ENCODE measurements at places on chromosomes 1 and 21.

DNA sequence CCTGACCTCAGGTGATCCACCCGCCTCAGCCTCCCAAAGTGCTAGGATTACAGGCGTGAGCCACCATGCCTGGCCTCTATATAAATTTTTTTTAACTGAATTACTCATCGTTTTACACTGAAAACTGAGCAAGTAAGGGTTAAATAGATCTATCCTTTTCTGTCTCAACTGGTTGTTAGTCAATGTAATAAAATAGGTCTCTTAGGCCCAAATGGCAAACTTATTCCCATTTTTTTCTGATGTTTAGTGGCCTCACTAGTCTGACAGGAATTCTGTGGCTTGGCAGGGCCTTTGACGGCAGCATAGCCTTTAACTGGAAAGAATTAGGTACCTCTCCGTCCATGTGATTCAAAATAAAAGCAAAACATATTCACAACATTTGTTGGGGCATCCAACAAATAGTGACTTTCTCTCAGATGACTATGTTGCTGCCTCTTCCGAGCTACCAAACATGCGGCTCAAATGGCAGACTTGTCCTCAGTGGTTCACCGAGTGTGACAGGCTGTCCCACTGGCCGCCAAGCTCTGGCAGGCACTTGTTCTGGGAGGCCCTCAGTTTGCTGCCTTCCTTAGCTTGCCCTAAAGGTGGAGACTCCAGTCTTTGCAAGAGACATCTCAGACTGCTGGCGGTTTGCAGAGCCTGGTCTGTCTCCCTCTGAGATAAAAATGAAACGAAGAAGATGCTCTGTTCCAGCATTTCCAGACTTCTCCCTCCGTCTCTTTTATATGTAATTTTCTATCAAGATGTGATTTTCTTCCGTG is 17.4 kb downstream of the ATP1A4 start:
- DNase-seq, result no peak

GRCh38 chr1:65813956-65814355 is 21.3 kb downstream of the PDE4B start:
- DNase-seq, result no peak

- DNase-seq, result peak; percentile 75
Observed at GRCh38 chr1:167722152-167722869, 529 bp downstream of the MPZL1 start.

DNA sequence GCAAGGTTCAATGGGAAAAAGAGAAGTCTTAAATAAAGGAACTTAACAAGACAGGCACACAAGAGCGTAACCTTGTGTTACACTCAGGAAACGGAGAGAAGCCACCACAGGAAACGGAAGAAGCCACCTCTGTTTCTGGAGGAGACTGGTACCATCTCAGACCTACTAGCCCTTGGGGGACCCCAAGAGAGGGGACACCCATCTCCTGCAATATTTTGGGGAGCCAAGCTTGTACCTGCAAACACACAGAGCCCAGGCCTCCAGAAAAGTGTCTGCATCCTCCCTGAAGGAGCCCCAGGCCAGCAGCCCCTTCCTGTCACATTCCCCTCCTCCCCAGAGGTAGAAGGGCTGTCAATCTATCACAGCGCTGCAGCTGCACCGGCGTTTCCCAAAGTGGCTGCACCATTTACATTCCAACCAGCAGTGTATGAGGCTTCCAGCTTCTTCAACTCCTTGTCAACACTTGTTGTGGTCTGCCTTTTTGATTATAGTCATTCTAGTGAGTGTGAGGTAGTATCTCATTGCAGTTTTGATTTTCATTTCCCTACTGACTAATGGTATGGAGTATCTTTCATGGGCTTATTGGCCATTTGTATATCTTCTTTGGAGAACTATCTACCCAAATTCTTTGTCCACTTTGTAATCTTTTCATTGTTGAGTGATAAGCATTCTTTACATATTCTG is 23.0 kb upstream of the PADI1 start:
- DNase-seq, result no peak

DNA sequence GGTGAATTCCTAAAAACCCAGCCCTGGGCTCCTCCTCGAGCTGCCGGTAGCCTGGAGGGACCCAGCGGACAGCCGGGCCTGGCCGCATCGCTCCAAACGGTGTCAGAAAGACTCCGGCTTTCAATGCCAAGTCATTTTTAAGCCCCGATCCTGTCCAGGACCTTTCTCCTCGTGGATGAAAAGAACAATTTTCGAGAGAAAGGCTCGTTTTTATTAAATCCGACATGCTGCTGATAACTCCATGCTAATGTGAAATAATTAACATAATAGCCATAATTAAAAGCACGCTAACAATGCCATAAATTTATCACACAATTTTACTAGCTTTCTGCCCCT is 4.6 kb upstream of the FOXD3 start:
- DNase-seq, result peak; percentile 67

GRCh38 chr1:226002667-226003501 is 3.7 kb upstream of the SDE2 start:
- peak; percentile 97 for DNase-seq

DNA sequence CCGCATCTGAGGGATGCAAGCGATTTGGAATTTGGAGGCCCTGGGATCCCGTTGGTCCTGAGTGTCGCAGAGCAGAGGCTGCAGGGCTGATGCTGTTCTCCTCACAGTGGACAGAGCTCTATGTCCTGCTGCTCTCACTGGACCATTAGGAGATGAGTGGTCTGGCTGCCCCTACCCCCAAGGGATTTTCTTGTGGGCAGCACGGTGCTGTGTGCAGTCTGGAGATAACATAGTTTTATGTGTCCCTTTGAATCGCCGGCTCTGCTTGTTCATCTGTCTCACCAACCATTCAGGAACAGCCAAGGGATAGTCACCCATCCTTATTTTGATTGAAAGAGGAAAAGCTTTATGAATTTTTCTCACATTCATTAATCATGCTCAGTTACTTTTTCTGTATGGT is 49.9 kb downstream of the CHRM3 start:
- no peak for DNase-seq

- DNase-seq, result no peak
Observed at GRCh38 chr1:186983327-186983726, 154.6 kb downstream of the PLA2G4A start.

GRCh38 chr1:53585565-53585964 is 126.4 kb downstream of the DMRTB1 start:
- no peak for DNase-seq

GRCh38 chr1:170388489-170388888 is 143.5 kb upstream of the GORAB start:
- no peak for DNase-seq

DNA sequence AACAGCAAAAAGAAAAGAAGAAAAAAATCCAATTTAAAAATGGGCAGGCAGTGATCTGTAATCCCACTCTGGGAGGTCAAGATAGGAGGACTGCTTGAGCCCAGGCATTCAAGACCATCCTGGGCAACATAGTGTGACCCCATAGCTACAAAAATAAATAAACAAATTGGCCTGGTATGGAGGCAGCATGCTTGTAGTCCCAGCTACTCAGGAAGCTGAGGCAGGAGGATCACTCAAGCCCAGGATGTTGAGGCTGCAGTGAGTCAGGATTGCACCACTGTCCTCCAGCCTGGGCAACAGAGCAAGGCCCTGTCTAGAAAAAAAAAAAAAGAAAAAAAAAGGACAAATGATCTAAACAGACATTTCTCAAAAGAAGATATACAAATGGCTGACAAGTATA is 99.6 kb downstream of the EIF4G3 start:
- DNase-seq, result no peak

DNA sequence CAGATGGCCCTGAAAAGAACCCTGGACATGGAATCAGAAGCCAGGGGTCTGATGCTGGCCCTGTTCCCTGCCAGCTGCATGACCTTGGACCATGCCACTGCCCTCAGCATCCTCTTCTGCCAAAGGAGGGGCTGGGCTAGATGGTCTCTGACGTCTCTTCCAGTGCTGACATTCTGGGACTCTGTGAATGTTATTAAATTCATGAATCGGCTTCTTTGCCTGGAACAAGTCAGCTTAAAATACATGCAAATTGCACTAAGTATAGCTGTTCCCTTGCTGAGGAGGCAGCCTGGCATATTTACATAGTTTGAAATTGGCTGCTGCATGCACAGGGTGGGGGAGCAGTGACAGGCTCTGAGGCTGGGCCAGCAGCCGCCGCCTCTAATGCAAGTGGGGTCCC is 23.8 kb downstream of the KCNA2 start:
- no peak for DNase-seq

- no peak for DNase-seq
Observed at GRCh38 chr1:228983661-228984060, 248.4 kb downstream of the RHOU start.

DNA sequence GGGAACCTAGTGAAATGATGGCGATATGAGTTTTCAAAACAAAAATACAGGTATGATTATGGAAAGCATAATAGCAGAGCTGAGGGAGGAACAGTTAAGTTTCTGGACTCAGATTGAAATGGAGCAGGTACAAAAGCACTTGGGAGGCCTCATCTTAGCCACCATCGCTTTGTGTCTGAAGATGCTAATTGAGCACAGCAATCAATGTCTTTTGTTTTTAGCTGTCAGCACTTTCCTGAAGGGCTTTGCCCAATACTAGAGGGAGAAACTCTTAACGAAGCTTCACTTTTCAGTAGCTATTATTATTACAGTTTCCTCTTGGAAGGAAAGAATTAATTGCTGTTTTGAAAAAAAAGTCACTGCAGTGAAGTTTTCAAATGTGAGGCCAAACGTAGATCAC is 348.7 kb downstream of the RWDD3 start:
- no peak for DNase-seq

DNA sequence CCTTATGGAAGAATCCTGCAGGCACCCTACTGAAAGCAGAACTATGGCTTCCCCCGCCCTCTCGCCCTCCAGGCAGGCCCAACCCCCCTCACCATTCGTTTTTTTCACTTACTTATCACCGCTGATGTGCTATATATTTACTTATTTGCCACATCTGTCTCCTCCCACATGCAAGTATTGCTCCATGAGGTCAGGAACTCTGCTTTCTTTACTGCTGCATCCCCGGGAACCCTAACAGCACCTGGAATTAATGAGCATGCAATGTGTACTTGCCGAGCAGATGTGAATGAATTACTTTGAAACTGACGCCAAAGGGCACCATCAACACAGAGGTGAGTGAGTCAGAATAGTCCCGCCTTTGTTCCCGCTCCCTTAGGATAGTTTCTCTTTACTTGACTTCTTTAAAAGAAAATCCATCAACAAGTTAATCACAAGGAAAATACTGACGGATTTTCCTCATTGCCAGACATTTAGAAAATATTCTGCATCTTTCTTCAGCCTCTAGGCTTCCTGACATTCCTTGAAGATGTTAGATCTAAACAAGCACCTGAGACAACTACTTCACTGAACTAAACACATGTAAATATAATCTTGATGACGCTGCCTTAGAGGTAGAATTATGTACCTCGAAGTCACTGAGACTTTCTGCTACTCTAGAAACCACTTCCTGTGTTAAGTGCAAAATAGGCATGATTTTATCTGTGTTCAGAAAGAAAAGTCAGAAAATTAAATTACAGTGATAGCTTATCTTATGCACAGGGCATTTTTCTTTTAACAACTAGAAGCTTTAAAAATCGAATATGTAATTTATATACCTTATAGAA is 17.5 kb upstream of the RAB4A start:
- peak; percentile 92 for DNase-seq

GRCh38 chr1:179742717-179743678 is at the start of gene FAM163A:
FAM163A (plus strand) TSS chr1:179743291; CDS start chr1:179813098, 69,807 bp downstream.
- peak; percentile 9 for DNase-seq

DNA sequence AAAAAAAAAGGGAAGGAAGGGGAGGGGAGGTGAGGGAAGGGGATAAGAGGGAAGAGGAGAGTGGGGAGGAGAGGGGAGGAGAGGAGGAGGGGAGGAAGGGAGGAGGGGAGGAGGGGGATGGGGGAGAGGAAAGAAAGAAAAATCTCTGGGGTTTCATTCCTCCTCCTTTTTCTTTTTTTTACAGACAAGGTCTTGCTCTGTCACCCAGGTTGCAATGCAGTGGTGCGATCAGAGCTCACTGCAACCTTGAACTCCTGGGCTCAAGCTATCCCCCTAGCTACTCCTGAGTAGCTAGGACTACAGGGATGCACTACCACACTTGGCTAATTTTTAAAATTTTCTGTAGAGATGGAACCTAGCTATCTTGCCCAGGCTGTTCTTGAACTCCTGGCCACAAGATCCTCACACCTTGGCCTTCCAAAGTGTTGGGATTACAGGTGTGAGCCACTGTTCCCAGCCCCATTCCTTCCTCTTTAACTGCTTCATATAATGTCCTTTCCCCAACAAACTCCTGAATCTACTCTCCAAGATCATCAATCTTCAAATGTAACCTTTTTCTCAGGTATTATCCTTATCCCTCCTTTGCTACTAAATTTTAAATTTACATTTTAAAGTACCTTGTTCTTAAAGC is 23.2 kb downstream of the GON4L start:
- no peak for DNase-seq

GRCh38 chr1:33099290-33100118 is 18.6 kb downstream of the AZIN2 start:
- no peak for DNase-seq

- no peak for DNase-seq
Observed at GRCh38 chr1:227223171-227223806, 95.0 kb downstream of the CDC42BPA start.

- DNase-seq, result no peak
Observed at GRCh38 chr1:235584973-235585372, 64.6 kb downstream of the GNG4 start.

- no peak for DNase-seq
Observed at GRCh38 chr1:8476006-8476405, 158.1 kb downstream of the SLC45A1 start.

- no peak for DNase-seq
Observed at GRCh38 chr21:36245649-36246048, 74.3 kb upstream of the MORC3 start.

DNA sequence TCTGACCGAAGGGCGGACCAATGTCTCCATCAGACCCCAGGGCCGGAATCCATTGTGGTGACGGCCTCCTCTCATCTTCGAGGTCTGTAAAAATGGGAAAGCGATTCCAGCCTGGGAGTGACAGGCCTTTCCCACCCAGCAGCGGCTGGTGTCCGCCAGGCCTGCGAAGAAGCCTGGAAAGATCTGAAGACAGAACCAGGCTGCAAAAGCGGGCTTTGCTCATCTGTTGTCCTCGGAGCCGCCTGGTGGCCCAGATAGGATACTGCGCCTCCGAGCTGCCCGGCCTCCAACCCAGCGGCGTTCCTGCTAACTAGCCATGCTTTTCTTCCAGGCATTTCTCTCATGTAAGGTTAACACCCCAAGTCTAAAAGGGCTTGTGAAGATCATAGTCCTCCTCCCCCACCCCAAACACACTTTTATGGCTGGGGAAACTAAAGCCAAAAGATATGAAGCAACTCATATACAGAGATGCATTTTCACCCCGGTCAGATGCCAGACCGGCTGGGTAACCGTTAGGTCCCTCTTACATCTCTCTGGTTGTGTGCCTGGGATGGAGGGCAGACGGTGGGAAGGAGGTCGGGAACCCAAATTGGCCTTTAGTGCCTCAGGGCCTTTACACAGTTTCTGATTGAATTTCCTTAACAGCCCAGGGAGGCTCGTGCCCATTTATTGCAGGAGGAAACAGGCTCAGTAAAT is 1.9 kb upstream of the DHRS3 start:
- peak; percentile 37 for DNase-seq

DNA sequence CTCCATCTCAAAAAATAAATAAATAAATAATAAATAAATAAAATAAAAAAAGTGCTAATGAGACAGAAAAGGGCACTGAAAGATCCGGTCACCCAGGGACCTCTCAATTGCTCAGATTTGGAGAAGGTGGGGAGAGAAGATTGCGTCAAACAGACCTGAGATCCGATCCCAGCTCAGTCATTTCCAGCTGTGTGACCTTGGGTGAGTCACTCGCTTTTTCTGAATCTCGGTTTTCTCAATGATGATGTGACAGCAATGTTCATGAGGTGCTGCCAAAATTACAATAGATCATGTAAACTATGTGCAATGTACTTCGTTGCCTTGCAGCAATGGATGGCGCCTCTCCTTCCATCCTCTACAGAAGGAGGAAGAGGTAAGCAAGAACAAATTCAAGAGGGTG is 11.1 kb upstream of the MEF2D start:
- no peak for DNase-seq

Data from NCI-H146 (cell line).